ENCODE measurements at places on chromosomes 11 and 22.

DNA sequence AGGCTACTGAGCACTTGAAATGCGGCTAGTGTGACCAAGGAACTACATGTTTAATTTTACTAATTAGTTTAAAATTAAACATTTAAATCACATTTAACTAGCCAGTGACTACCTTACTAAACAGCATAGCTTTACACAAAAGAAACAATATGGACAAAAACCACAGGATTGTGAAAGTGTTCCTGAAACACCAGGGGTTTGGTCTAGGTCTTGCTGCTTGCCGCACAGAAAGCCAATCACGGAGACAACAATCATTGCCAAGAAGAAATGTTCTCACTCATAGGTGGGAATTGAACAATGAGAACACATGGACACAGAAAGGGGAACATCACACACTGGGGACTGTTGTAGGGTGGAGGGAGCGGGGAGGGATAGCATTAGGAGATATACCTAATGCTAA lies 309.5 kb downstream of the C11orf87 start:
- DNase-seq = no peak

DNA sequence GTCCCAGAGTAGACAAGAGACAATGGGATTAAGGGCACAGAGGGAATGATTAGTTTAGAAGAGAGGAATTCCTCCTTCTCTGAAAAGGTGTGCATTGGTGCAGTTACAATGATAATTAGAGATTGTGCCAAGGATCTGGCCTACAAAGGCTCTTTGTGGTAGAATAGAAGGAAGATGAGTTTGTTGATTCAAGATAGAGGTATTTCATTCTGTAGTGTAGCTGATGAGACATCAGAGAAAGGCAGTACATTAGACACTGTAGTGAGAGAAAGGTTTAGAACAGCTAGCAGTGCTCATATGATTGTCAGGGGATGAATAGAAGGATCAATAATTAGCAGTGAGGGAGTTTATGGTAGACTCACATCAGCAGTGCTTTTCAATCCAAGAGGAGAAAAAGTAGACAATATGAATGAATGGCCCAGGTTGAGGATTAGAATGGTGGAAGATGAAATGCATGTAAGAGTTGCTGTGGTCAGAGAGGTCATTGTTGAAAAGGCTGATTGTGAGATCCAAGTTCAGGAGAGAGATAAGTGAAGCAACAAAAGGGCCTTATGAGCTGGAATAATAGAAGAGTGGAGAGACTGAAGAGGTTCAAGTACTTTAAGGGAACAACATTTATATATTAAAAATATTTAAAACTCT lies 28.9 kb downstream of the SIK2 start:
- no peak for DNase-seq

- DNase-seq = no peak
Measured at GRCh38 chr11:12087075-12088004, 23.1 kb upstream of the MICAL2 start.

DNA sequence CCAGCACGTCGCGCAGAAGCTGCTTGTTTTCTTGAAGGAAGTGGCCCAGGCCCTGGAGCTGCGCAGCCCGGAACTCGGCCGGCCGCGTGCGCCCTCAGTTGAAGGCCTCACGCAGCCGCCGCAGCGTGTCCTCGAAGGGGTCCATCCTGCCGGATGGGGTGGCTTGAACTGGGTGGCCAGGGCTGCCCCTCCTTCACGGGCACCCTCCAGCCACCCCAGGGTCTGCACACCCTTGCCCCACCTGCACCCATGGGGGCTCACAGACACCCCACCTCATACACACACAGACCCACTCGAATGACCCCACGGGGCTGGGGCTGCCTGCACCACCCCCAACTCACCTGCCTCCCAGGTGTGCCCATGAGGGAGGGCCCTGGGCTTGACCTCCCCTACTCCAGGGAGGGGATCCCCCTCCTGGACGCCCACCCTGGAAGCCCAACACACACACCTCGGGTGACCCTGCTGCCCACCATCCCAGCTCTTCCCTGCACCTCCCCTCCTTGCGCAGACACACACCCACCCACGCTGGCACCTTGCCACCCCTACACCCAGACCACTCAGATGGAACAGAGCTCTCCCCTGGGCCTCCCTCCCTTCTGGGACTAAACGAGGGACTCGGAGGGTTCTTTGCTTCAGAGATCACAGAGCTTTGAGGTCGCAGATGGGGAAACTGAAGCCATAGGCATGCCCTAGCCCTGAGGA lies 6.8 kb downstream of the ALDH3B2 start:
- no peak for DNase-seq

- no peak for DNase-seq
Measured at GRCh38 chr22:27454807-27455450, 346.6 kb downstream of the MN1 start.

- DNase-seq = no peak
Measured at GRCh38 chr11:65323813-65324212, 9.1 kb downstream of the CDC42EP2 start.

DNA sequence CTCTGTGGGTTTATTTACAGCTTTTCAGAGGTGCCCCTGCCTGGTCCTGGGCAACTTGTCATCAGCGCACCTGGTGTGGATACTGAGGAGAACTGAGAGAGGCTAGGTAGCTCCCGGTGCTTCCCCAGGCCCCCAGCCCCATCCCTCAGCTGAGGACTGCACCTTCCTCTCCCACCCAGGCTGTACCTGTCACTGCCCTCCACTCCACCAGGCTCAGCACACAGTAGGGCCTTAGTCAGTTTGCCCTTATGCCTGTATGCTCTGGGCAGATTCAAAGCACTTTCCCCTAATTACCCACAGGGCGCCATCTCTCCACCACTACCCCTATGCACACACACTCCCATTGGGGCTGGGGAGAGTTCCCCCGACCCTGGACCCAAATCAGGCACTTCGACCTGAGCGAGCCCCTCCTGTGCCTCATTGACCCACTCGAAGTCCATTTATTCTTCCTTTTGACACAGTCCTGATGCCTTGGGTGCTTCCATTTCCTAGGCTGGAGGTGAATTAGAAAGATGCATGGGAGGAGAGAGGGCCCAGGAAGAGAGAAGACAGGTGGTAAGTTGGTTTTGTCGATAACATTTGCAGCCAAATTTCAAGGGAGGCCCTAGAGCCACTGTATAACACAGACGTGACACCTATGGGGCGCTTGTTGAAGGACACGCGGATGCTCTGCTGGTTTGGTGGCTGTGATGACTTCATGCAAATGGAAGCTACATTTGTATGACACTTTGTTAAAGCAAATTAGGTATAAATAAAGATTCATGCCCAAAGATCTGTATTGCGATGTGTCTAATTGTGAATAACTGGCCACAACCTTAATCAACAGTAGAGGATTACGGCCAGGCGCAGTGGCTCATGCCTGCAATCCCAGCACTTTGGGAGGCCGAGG lies 13.8 kb upstream of the PICK1 start:
- no peak for DNase-seq

DNA sequence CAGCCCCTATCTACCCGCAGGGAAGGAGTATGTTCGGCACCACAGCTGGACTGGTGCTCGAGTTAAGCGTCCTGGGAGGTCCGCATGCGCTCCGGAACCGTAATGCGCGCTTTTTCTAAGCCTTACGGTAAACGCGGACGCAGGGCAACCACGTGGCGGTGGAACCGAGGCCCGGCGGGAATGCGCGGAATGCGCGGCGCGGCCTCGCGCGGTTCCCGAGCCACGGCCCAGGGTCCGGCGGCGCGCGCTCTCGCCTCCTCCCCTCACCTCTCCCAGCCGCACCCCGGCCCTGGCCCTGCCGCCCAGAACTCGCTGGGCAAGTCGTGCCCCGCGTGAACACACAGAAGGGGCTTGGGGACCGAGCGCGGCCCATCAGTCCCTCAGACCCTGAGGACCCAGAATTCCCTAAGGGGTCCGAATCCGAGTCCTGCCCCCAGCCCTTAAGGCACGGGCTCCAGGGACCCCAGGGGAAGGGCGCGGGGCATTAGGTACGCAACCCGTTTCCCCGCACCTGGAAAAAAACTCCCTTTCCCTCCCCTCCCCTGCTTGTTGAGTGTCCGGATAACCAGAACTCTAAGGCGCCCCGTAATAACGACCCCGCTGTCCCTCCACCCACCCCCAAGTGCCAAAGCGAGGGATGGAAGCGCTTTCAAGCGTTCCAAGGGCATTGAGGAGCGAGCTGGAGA lies 4.3 kb upstream of the CCND1 start:
- no peak for DNase-seq

DNA sequence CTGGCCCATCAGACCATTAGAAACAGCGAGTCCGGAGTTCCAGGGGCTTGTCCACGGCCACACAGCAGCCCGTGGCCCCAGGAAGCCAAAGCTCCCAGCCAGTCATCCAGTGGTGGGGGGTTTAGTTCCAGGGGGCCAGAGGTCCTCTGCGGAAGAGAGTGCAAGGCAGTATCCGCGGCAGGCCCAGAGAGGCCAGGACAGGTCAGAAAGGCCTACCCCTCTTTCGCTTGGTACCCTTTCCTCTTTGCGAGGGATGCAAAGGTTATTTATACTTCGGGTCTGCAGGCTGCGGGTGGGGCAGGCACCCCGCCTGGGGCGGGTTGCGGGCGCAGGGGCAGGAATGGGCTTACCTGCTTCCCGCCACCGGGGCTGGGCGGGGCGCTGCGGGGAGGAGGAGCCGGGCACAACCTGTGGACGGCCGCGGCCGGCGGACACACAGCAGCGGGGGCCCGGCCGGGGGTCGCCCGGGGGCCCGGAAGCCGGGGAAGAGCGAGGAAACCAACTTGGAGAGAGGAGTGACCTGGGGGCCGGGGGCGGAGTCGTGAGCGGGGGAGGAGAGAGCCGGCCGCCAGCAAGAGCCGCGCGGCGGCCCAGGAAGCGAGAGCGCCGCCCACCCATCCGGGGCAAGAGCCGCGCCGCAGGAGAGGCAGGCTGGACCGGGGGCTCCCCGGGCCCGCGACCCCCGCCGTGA lies at the start of gene SH3BP1:
TSS of gene SH3BP1 (plus strand) at position 600 of the 691 bp plus-strand sequence. CDS start 119 bp downstream, outside the sequence.
- peak; percentile 48 for DNase-seq

GRCh38 chr11:94933223-94934130 lies 39.9 kb downstream of the CWC15 start:
- DNase-seq = no peak

DNA sequence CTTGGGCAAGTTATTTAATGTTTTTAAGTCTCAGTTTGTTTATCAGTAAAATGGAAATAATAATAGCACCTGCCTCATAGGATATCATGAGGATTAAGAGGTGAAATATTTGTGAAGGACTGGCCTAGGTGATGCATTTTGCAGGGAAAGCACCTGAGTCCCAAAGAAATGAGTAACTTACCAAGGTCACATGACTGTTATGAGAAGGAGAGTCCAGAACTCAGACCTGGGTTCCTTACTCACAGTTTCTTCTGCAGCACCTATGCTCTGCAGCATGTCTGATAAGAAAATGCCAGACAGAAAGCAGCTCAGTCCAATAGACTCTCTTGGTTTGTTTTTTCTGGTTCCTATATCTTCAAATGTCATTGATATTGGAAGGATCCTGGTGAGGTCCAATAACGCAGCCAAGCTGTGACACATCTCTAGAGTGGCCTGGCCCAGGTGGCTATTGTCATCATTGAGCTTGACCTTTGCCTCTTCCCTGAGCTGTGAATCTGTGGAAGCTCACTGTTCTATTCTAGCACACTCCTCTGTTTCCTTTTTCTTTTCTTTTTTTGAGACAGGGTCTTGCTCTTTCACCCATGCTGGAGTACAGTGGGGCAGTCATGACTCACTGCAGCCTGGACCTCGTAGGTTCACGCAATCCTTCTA lies 174.7 kb upstream of the NAV2 start:
- DNase-seq = no peak

GRCh38 chr11:45347348-45348082 lies 61.4 kb upstream of the SYT13 start:
- no peak for DNase-seq

DNA sequence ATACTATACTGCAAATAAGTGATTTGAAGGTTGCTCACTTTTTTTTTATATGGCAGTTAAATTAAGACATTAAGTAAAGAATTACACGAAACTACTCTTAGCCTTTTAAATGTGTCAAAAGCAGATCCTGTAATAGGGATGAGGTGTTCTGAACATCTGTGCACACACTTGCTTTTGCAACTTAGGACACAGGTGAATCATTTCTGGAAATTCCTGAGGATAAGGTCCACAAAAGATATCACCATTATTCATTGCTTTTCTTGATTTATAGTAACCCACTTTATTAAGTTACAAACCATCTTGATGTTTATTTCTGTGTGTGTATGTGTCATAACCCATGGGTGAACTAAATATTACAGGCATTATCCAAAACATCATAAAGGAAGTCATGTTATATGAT lies 55.9 kb downstream of the SLC5A12 start:
- DNase-seq = no peak

DNA sequence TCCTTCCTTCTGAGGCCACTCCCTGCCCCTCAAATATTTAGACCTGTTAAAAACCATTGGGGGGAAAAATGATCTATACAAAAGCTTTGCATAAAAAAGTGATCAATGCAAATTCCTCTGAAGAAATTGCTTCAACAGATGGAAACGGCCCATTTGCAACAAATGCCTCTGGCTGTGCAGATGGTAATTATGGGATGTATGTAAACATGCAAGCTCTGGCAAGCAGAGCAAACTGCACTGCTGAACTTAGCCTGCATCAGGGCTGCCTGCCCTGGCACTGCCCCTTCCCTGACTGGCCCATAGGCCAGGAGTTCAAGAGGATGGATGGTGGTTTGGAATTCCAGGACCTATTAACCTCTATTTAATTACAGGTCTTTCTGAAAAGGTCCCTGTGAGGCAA lies 388.7 kb downstream of the MIAT start:
- DNase-seq = no peak

DNA sequence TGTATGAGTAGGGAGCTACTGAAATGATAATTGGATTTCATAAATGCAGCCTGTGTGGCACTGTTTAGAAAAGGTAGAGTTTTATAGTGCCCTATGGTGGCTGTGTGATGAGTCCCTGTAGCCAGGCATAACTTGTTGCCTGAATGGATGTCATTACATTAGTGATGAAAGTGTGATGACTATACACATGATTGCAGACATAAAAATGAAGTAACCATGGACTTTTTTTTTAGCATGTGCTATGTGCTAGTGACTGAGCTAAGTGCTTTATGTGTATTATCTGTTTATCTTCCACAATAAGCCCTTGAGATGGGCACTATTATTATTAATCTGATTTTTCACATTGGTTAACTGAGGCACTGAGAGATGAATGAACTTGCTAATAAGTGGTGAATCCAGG lies 13.5 kb upstream of the GRAMD1B start:
- DNase-seq = no peak

GRCh38 chr11:27842290-27842689 lies 142.0 kb upstream of the BDNF start:
- DNase-seq = no peak

DNA sequence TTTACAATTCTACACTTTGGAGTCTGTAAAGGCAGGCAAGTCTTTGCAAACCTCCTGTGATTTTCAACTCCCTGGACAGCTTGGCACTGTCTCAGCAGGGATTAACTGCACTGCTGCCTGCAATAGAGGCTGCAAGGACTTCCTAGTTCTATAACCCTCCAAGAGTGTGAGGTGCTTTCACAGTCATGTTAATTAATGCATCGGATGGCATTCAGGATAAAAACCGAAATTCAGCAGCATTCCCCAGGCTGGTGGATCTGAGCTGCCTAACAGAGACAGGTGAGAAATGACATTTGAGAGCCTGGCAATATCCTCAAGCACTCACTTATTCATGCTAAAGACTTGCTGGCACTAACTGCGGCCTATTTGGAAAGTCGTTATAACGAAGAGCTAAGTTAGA lies 85.0 kb downstream of the LARGE1 start:
- no peak for DNase-seq

GRCh38 chr22:24599514-24599913 lies 3.5 kb upstream of the GGT1 start:
- DNase-seq = no peak

GRCh38 chr11:110728476-110728875 lies 16.2 kb upstream of the ARHGAP20 start:
- no peak for DNase-seq
